ENCODE measurements at places on chromosomes 5 and 9. TPM values are rescaled to one million over a fixed set of nuclear protein-coding genes. Genes with fewer than 3 reads are reported as not detected.

- no peak for DNase-seq
Observed at GRCh38 chr9:479304-479970, 264.8 kb downstream of the DOCK8 start.

DNA sequence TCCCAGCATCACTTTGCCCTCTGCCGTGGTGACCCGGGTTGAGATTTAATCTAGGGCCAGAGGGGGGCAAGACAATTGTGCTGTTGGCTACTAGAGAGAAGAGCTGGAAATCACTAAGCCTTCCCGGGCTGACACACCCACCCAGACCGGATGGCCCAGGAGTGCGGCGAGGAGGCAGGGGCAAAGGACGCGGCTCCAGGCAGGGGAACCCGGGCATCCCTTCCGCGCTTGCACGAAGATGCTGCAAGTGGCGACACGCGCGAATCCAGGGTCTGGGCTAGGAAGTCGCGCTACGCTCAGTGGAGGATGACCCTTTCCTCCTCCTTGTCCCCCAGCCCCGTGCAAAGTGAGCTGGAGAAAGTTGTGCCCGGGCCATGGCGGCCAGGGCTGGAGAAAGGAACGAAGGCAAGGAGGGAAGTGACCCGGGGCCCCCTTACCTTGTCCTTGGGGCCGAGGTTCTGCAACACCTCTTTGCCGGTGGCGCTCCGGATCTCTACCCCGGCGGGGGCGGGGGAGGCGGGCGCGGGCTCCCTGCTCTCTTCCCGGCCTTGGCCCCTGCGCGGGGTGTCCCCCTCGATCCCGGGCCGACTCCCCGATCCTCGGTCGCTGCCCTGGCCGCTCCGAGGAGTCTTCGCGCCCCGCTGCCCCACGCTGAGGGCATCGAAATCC lies 693 bp downstream of the DPYSL3 start:
- DNase-seq = no peak

The S1PR3 gene
- total RNA-seq = 253 TPM

GRCh38 chr9:98902516-98902915 lies 41.2 kb upstream of the COL15A1 start:
- no peak for DNase-seq

The TAF11L7 gene
- not detected for total RNA-seq

DNA sequence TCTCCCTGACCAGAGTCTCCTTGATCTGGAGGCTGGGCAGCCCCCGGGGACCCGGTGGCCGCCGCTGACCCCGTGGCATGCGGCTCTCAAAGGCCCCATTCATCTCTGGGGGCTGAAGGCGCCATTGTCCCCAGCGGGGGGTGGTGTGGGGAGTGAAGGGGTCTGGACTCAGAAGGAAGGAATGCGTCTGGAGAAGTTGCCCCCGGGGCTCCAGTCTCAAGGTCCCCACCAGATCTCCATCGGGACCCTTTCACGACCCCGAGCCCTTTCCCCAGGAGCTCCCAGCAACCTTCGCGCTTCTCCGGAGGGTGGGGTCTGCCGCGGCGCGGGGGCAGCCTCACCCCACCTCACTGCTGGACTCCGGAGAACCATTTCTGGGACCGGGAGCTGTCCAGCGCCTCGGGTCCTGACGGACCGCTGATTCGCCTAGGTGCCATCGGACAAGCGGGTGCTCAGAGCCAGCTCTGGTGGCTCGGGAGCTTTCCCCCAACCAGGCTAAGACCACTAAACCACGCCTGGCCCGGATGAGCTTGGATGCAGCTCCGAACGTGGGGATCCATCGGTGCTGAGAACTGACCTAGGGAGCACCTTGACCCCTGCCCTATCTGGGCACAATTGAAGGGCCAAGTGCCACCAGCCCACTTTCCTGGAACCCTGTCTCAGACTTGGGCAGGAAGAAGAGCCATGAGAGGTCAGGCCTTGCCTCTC lies 5.1 kb upstream of the PCDH1 start:
- no peak for DNase-seq

The SLC9A3 gene
- 1.7 TPM for total RNA-seq

The UGCG gene
- 87.8 TPM for total RNA-seq

The ANKRD33B gene
- 7.0 TPM for total RNA-seq

DNA sequence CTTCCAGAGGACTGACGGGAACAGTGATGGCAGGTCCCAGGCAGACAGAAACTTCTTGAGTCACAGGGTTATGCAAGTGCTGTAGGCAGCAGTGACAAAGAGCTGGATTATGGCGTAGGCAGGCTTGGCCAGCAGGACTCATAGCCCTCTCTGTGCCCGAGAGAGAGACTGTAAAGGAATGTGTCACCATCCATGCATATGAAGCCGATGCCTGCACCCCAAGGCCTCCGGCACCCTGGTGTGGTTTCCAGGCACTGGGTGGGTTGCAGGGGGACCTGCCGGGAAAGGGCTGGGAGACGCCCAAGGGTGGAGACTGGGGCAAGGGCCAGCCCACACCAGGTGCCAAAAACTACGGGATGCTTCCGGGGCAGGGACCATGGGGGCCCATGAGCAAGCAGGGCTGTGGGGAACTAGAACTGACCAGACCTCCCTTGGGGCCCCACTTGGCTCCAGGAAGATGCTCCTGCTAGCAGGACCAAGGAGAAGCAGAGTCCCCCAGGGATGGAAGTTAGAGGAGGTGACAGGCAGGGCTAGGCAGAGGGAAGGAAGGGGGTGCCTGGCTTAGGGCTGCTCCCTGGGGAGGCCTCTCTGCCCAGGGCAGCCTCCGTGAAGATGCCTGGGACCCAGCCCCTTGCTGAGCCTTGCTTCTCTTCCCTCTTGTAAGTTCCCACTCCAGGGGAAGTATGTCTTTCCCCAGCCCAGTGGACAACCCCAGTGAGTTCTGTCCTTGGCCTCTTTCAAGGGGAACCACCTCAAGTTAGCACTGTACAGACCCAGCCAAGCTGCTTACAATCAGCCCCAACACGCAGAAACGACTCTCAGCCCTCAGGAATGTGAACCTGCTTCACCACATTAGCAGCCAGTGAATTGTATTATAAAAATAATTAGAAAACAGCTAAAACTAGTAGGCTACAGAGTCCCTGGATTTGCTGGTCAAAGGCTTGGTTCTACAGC lies 10.5 kb upstream of the IPPK start:
- DNase-seq = no peak

DNA sequence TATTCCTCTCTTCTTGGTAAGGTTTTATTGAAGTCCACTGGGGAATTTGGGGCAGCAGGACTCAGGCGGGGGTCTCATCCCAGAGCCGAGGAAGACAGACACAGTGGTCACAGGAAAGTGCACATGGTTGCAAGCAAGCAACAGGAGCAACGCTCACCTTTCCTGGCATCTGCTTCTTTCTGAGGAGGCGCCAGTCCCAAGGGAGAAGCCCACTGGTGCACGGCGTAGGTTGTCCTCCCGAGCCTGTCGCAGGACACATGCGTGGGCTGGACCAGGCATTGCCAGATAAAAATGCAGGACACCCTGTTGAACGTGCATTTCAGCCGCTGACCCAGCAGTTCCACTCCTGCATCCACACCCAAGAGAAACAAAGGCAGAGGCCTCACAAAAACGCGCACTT lies 72.4 kb upstream of the OLFM1 start:
- no peak for DNase-seq

- no peak for DNase-seq
Observed at GRCh38 chr5:57540823-57541222, 58.2 kb upstream of the ACTBL2 start.

DNA sequence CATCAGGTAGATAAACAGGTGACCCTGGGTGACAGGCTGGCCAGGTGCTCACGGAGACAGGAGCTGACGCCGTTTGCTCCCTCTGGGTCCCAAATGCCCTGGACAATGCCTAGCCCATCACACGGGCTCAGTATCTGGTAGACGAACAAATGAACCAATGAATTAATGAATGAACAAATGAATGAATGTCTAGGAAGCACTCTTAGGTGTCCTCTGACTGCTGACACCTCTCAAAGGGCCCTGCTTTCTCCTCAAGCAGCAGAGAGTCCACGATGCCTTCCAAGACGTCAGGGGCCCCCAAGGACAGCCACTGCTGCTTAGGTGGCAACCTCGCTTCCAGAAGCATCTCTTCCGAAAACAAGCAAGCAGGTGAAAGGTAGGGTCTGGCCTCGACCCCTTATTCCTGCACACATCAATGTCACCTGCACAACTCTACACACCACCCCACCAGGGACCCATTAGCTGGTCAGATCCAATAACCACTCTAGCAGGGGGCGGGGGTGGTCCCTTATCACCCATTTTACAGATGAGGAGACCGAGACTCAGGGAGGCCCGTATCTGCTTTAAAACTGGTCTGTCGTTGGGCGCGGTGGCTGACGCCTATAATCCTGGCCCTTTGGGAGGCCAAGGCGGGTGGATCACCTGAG lies 45.2 kb downstream of the VAV2 start:
- no peak for DNase-seq

The EQTN gene
- not detected for total RNA-seq

Data from esophagus muscularis mucosa (tissue), 4 donors.